NCI-H526 treated with DMSO at 0.1 percent for 48 hours (cell line): ENCODE measurements at places on chromosomes 1 and 21.

GRCh38 chr1:37890378-37891014 lies 31.1 kb upstream of the MTF1 start:
- peak; percentile 54 for DNase-seq

DNA sequence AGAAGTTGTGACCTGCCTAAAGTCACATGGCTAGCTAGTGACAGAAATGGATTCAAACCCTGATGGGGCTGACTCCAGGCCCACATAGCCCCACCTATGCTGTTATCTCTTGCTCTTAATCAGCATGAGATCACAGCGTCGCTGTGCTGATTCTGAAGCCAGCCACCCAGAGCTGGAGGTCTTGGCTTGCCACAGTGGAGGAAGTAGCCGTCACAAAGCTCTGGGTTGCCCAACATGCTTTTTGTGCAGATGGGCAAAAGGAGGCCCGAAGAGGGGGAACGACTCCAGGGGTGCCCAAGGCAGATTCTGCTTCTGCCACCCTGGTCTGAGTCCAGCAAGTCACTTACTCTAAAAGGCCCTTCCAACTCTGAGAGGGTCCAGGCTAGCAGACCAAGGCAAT lies 14.7 kb upstream of the MFSD2A start:
- no peak for DNase-seq

GRCh38 chr1:204178487-204179281 lies 12.5 kb upstream of the REN start:
- DNase-seq = no peak

- DNase-seq = no peak
Measured at GRCh38 chr1:39061951-39062350, 35.8 kb downstream of the NDUFS5 start.

- DNase-seq = no peak
Measured at GRCh38 chr1:36963006-36963405, 71.3 kb downstream of the GRIK3 start.

DNA sequence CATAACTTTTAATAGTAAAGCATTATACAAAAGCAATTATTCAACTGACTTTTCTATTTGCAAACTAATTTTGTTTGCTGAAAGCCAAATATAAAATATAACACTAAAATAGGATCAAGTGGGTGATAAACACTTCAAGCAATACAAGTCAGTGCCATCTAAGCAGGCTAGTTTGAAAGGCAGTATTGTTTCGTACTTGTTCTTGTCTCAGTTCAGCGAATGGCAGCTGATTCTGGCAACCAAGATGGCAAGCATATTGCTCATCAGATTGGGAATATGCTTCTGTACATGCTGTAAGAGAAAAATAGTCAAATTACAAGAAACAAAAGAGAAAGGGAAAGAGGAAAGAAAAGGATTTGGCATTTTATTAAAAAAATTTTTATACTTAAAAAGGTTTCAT lies 7.5 kb downstream of the TMEM59 start:
- DNase-seq = no peak
